ENCODE measurements at places on chromosomes 2 and 18. TPM values are rescaled to one million over a fixed set of nuclear protein-coding genes. Genes with fewer than 3 reads are reported as not detected.

DNA sequence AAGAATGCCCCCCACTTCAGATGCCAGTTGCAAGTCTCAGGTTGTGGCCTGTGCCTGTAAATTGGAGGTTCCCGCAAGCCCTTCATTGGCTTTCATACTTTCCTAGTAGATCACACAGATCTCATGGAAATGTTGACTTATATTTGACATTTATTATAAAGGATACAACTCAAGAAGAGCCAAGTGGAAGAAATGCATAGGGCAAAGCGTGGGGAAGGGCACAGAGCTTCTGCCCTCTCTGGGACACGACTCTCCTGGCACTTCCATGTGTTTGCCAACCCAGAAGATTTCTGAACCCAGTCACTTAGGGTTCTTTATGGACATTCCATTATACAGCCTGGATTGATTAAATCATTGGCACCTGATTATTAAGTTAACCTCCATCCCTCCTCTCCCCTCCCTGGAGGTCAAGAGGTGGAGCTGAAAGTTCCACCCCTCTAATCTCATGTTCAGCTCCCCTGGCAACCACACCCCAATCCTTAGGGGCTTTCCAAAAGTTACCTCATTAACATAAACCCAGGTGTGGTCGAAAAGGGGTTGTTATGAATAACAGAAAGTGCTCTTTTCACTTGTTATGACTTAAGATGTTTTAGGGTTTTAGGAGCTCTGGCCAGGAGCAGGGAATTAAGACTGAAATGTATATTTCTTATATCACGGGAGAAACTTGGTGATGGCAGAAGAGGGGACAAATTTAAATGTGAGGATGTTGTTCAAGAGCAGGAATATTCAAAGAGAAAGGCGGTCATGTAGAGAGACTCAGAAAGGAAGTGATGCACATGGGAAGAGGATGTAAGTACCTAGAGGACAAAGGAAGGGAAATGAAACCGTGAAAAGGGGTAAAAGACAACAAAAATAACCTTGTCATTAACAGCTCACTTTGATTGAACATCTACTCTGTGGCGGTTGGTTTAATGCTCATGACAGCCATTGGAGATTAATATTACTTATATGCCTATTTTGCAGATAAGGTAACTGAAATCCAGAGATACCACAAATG is 31.8 kb downstream of the SP100 start:
- peaks cover 13% of the 10 kb centered on the region for H3K4me1 ChIP-seq
- H3K27ac ChIP-seq: no peak overlapping the region
- DNase-seq: no peak
- peaks cover 49% of the 10 kb centered on the region for H3K36me3 ChIP-seq
- H3K4me3 ChIP-seq: no peak overlapping the region

DNA sequence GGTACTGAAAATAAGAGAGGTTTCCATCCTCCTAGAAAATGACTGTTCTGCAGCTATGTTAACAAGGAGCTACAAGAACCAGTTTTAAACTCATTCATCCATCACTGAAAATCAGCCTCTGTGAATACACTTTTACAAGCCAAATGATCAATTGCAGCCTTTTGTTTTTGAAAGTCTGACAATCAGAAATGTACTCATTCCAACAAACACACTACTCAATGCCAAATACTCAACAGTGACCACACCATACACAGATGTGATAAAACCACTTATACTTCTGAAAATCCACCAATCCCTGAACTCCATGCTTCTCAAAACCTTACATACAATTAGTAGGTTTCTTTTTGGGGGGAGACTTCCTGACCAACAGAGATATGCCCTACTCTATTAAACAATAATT is 663.9 kb upstream of the CHAC2 start:
- DNase-seq: no peak
- no peak overlapping the region for H3K4me3 ChIP-seq
- H3K4me1 ChIP-seq: no peaks in the 10 kb centered on the region
- no peaks in the 10 kb centered on the region for H3K36me3 ChIP-seq

DNA sequence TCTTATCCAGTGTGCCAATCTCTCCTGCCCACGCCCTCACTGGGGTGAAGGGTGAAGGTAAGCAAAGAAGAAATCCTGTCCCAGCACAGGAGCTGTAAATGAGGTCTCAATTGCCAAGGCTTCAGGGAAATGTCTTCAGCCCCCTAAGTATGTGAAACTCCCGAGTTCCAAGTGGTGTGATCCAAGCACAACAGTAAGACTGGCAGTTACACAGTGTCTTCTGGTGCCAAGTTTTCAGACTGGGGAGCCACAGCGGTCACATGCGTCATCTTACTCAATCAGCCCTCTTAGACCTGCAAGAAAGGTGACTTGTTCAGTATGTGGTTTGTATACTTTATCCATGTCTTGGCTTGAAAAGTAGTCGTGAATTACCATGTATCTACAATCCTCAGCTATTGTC is 55.0 kb upstream of the SPRED2 start:
- no peak for DNase-seq
- H3K4me3 ChIP-seq: no peak overlapping the region
- no peaks in the 10 kb centered on the region for H3K36me3 ChIP-seq
- no peaks in the 10 kb centered on the region for H3K4me1 ChIP-seq
- H3K27me3 ChIP-seq: no peaks in the 10 kb centered on the region

DNA sequence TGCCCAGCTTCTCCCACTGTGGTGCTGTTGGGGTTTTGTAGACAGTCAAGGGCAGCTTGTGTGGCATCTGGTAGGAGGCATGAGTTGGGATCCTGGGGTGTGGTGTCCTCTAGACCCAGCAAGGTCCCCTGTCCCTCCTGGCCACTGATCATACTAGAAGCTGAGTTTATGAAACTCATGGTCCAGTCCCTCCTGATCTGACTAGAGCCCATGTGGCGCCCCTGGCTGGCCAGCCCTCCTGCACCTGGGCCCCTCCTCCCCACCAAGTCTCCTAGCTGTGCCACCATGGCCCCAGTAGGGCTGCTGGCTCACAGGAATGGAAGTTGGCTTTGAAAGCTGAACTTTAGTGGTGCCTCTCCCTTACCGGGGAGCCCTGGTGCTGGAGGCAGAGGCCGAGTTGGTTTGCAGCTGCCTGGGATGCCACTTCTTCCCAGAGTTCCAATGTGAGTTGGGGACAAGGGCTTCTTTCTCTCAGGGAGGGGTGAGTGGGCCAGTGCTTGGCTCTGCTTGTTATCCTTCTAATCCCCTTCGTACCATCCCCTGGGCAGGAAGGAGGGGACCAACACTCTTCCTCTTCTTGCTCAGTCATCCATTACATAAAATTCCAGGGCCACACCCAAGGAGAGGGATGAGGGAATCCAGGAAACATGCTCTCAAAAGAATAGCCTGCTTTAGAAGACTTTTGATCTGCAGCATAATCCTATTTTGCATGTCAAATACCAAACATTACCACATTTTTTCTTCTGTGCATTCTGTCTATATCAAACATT is 37.5 kb upstream of the HAAO start:
- no peaks in the 10 kb centered on the region for H3K27me3 ChIP-seq
- DNase-seq: no peak
- H3K36me3 ChIP-seq: no peaks in the 10 kb centered on the region
- peaks cover 3% of the 10 kb centered on the region for H3K4me1 ChIP-seq

- H3K27ac ChIP-seq: no peak overlapping the region
- peaks cover 25% of the 10 kb centered on the region for H3K4me1 ChIP-seq
- no peak for DNase-seq
Observed at GRCh38 chr2:176096986-176097819, 2.4 kb upstream of the HOXD12 start.

GRCh38 chr18:64132871-64133270 is 16.0 kb downstream of the LINC00305 start:
- no peak for DNase-seq
- no peak overlapping the region for H3K27ac ChIP-seq
- no peak overlapping the region for H3K4me3 ChIP-seq
- H3K27me3 ChIP-seq: no peaks in the 10 kb centered on the region
- no peaks in the 10 kb centered on the region for H3K4me1 ChIP-seq

Gene PLEK
- total RNA-seq: 16.2 TPM

GRCh38 chr2:221323513-221323912 is 248.6 kb downstream of the EPHA4 start:
- no peak for DNase-seq
- no peaks in the 10 kb centered on the region for H3K27me3 ChIP-seq
- H3K4me1 ChIP-seq: no peaks in the 10 kb centered on the region

- H3K27ac ChIP-seq: no peak overlapping the region
- no peaks in the 10 kb centered on the region for H3K36me3 ChIP-seq
- DNase-seq: no peak
- no peak overlapping the region for H3K4me3 ChIP-seq
Observed at GRCh38 chr18:74081966-74082741, 65.5 kb downstream of the FBXO15 start.

Gene EHD3
- total RNA-seq: 35.8 TPM

- no peak overlapping the region for H3K27ac ChIP-seq
- no peak for DNase-seq
- H3K4me1 ChIP-seq: peaks cover 8% of the 10 kb centered on the region
Observed at GRCh38 chr2:174919947-174920595, 85.1 kb downstream of the CHN1 start.

- no peak overlapping the region for H3K4me3 ChIP-seq
- no peak for DNase-seq
- H3K4me1 ChIP-seq: peaks cover 28% of the 10 kb centered on the region
- no peak overlapping the region for H3K27ac ChIP-seq
- no peaks in the 10 kb centered on the region for H3K36me3 ChIP-seq
Observed at GRCh38 chr2:215915441-215915840, 97.9 kb downstream of the MREG start.

Gene VSNL1
- total RNA-seq: not detected

Gene SERPINB10
- not detected for total RNA-seq

- H3K36me3 ChIP-seq: no peaks in the 10 kb centered on the region
- no peaks in the 10 kb centered on the region for H3K4me1 ChIP-seq
- DNase-seq: no peak
- H3K27me3 ChIP-seq: no peaks in the 10 kb centered on the region
- no peak overlapping the region for H3K27ac ChIP-seq
- H3K4me3 ChIP-seq: no peak overlapping the region
Observed at GRCh38 chr18:5865521-5865920, 29.8 kb downstream of the TMEM200C start.

DNA sequence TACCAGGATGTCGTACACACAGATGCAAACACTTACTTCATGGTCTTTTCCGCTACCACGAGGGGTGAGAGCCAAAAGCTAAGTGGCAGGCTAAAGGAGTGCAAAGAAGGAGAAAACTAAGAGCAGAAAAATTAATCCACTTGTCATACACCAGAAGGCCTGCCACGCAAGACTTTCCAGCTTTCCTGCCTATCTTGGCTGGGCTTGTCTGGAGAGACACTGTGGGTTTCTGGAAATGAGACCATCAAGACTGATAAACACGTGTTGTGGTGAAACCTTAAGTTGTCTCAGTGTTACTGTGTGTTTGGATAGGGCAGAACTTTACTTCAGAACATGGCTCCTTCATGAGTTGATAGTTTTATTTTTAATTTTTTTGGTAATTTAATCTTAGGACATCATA is 175.6 kb downstream of the FMNL2 start:
- no peaks in the 10 kb centered on the region for H3K27me3 ChIP-seq
- H3K36me3 ChIP-seq: no peaks in the 10 kb centered on the region
- no peak overlapping the region for H3K4me3 ChIP-seq
- no peak overlapping the region for H3K27ac ChIP-seq
- no peak for DNase-seq

- H3K4me3 ChIP-seq: no peak overlapping the region
- no peak for DNase-seq
- no peaks in the 10 kb centered on the region for H3K36me3 ChIP-seq
Observed at GRCh38 chr2:178913049-178913441, 105.8 kb upstream of the TTN start.

GRCh38 chr2:136486115-136486514 is 279.2 kb upstream of the THSD7B start:
- H3K27me3 ChIP-seq: no peaks in the 10 kb centered on the region
- no peak overlapping the region for H3K4me3 ChIP-seq
- H3K27ac ChIP-seq: no peak overlapping the region
- no peaks in the 10 kb centered on the region for H3K36me3 ChIP-seq
- no peaks in the 10 kb centered on the region for H3K4me1 ChIP-seq

Gene RAX
- total RNA-seq: not detected

- H3K36me3 ChIP-seq: no peaks in the 10 kb centered on the region
- peaks cover 2% of the 10 kb centered on the region for H3K4me1 ChIP-seq
- no peak overlapping the region for H3K27ac ChIP-seq
- DNase-seq: no peak
Observed at GRCh38 chr2:99878581-99879350, 263.6 kb downstream of the AFF3 start.

- no peaks in the 10 kb centered on the region for H3K27me3 ChIP-seq
- H3K4me1 ChIP-seq: peaks cover 8% of the 10 kb centered on the region
- H3K36me3 ChIP-seq: no peaks in the 10 kb centered on the region
- no peak overlapping the region for H3K4me3 ChIP-seq
- DNase-seq: no peak
Observed at GRCh38 chr18:74493689-74494088, 2.5 kb upstream of the CNDP2 start.

GRCh38 chr2:96636551-96637171 is 1.5 kb downstream of the KANSL3 start:
- no peaks in the 10 kb centered on the region for H3K36me3 ChIP-seq
- H3K4me3 ChIP-seq: peak overlapping the region; percentile 74
- peaks cover 24% of the 10 kb centered on the region for H3K4me1 ChIP-seq
- H3K27ac ChIP-seq: peak overlapping the region; percentile 84
- no peak for DNase-seq

DNA sequence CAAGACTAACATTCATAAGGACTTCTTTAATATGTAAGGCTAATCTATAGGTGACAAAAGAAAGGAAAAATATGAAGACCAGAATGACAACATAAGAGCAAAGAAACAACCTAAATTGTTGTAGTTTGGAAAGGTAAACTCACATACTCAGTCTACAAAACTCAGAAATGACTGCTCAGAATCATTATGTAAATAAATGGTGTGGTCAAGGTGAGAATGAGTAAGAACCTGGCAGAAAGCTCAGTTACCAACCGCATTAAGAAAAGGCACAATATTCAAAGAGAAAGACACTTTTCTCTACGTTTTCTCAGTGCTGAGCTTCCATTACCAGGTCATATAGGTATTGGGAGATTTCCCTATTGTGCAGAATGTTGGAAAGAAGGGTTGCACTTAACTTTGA is 15.8 kb downstream of the ATF2 start:
- no peaks in the 10 kb centered on the region for H3K27me3 ChIP-seq
- no peak overlapping the region for H3K27ac ChIP-seq
- no peak overlapping the region for H3K4me3 ChIP-seq
- peaks cover 23% of the 10 kb centered on the region for H3K4me1 ChIP-seq

DNA sequence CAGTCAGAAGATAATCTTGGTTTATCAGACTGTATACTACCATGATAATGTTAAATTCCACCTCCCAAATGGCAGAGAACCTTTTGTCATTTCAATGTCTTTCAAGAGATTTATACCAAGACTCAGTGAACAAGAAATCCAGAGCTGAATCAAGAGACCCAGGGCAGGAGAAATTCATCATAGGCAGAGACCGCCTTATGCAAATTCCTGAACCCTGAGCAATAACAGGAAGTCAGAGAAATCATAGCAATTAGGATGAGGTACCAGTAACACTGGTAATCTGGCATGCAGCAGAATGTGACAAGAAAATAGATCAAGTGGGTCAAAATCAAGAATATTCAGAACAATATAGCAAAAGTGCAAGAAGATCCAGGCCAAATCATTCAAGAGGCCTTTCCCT is 412.4 kb upstream of the LRATD1 start:
- H3K27ac ChIP-seq: no peak overlapping the region
- H3K36me3 ChIP-seq: no peaks in the 10 kb centered on the region
- no peak overlapping the region for H3K4me3 ChIP-seq
- no peak for DNase-seq
- H3K4me1 ChIP-seq: no peaks in the 10 kb centered on the region

GRCh38 chr18:67514901-67515540 is 1.5 kb downstream of the DSEL start:
- peaks cover 21% of the 10 kb centered on the region for H3K4me1 ChIP-seq

GRCh38 chr2:240810621-240811020 is 9.4 kb downstream of the KIF1A start:
- no peaks in the 10 kb centered on the region for H3K36me3 ChIP-seq
- DNase-seq: no peak
- no peak overlapping the region for H3K4me3 ChIP-seq
- H3K27me3 ChIP-seq: no peaks in the 10 kb centered on the region
- H3K27ac ChIP-seq: no peak overlapping the region
- no peaks in the 10 kb centered on the region for H3K4me1 ChIP-seq
